Urothelium cell line (cell line): ENCODE measurements at places on chromosomes 2 and 18.
A peak's percentile ranks its signal among the peaks of the same experiment; 100 is the strongest.

DNA sequence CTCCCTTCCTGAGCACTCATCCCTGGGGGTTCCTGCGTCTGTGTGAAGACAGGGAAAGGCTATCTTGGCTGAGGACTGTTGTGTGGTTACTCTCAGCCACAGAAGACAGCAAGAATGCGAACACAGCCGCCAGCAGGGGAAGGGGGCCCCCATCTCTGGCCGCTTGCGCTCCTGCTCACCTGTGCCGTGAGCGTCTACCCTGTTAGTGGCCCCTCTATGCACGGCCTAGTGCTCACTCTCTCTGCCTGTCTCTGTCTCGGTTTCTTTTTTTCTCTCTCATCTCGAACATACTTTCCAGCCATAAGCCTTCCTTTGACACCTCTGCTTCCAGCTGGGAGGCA lies 206.7 kb upstream of the APCDD1 start:
- DNase-seq: no peak

DNA sequence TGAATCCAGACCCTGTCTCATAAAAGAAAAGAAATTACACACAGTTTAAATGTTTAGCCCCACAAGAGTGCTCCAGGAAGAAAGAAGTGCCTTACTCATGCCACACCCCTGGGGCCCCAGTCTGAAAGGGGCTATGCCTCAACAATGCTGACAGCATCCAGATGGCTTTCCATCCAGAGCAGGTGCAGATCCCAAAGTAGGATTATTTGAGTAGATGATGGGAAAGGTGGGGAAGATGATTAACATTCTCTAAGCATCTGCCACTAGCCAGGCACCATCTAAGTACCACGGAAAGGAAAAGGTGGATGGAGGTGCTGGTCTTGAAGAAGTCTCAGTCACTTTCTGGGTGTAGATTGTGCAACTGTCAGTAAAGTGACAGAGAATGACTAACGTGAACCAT lies 16.3 kb downstream of the DPYSL5 start:
- DNase-seq: no peak

DNA sequence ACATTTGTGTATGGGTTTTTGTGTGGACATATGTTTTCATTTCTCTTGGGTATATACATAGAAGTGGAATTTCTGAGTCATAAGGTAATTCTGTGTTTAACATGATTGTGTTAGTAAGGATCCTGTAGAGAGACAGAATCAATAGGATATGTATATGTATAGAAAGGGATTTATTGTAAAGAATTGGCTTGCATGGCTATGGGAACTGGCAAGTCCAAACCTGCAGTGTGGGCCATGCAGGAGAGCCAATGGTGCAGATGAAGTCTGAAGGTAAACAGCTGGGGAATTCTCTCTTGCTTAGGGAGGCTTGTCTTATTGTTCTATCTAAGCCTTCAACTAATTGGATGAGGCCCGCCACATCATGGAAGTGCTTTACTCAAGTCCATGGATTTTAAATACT lies 39.2 kb upstream of the IL1R2 start:
- DNase-seq: no peak

- DNase-seq: no peak
These were observed 22.0 kb downstream of the MXD1 start for GRCh38 chr2:69936906-69937305.

DNA sequence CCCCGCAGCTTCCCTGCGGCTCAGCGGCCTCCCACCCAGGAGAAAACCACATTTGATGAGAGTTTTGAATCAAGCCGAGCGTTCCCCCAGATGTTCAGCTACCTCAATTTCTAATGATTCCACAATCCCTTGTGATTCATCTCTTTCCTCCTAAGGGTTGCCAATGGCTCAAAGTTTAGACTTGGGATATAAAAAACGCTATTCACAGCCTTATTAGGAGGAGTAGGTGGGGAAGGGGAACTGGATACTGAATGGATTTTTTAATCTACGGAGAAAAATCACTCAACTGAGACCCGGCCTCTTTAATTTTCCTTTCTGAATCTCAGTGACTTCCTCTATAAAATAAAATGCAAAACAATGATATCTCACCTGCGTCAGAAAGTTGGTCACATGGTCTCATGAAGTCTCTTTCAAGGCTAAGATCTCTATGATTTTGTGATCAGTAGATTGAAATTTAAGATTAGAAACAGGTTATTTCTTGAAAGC lies 192.6 kb upstream of the TCF4 start:
- no peak for DNase-seq

GRCh38 chr2:21924640-21925285 lies 801.0 kb downstream of the TDRD15 start:
- DNase-seq: no peak

- DNase-seq: no peak
These were observed 352.6 kb upstream of the POU3F3 start for GRCh38 chr2:104501342-104501741.

GRCh38 chr2:201939453-201939941 lies 94.2 kb upstream of the FZD7 start:
- no peak for DNase-seq

- DNase-seq: peak; percentile 23
These were observed 414.1 kb downstream of the STK39 start for GRCh38 chr2:167833294-167833693.

GRCh38 chr18:42586601-42587000 lies 528.9 kb downstream of the RIT2 start:
- DNase-seq: no peak

GRCh38 chr18:79208906-79209305 lies 139.7 kb downstream of the ATP9B start:
- no peak for DNase-seq

GRCh38 chr18:35526495-35527059 lies 28.8 kb upstream of the INO80C start:
- no peak for DNase-seq

- no peak for DNase-seq
These were observed 558 bp upstream of the NEMP2 start for GRCh38 chr2:190535121-190535439.

- no peak for DNase-seq
These were observed 4.7 kb upstream of the ITSN2 start for GRCh38 chr2:24365051-24365450.

DNA sequence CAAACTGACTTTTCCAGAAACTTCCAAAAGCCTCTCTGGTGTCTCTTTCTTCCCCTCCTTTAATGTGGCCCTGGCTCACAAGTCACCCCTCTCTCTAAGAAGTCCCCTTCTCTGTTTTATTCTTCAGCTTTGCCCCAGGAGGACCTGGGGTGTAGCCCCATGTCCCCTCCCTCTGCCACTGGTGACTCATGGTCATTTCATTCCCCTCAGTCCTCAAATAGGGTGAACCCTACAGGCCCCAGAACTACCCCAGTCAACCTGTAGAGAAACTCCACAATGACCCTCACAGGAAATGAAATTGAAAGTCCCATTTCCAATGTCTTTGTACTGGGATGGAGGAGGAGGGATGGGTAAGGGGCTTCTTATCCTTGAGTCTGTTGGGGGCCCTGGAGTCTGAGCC lies 6.2 kb upstream of the SPEG start:
- no peak for DNase-seq

DNA sequence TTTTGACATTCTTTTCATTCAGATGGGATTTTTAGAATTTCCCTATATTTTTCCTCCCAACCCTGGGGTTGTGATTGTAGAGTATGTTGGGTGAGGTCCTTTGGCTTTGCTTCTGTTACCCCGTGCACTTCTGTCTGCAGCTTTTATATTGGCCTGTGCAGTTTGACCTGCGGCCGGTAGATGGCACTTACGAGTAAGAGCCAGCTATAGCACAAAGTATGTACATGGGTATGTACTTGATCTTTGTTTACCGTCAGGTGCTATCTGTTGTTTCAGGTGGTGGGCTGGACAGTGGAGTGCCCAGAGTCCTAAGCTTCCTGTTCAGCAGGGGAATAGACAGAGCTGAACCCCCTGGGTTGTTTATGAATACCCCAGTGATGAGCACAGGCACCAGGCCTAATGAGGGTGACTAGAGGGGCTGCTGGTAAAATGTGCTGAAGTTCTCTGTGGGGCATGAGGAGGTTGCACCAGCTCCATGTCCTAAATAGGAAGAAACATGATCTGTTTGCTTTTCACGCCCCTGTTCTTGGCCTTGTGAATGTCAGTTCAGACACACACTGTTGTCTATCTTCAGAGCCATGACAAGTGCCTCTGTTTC lies 58.9 kb upstream of the THUMPD2 start:
- DNase-seq: peak; percentile 32

DNA sequence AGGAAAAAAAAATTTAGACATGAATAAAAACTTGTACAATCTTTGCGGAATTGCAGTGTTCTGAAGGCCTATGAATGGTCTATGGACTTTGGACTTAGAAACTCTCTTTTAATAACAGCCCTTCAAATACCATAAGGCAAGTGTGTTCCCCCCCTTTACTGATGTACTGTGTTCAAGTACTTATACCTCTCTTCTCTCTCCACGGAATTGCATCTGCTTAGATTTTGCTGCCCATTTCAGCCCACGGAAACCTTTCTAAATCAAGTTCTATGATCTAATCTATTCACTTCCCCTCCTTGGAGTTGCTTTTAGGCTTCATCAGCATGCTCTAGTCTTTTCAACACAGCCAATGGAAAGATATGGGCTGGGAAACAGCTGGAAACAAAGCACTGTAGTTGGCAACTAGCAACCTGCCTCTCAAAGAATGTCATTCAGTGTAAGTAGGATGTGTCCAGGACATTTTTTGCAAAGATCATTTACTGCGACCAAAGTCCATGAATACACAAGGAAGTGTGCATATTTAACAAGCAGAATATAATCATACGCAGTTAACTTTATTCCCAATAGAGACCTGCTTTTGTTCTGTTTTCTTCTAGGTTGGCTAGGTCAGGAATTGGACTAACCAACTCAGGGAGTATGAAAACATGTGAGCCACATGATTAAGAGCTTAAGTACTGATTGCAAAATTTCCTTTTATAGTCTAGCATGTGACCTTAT lies 58.0 kb downstream of the SLC40A1 start:
- DNase-seq: no peak

- DNase-seq: no peak
These were observed 380.2 kb downstream of the TXNL1 start for GRCh38 chr18:56258178-56258577.

DNA sequence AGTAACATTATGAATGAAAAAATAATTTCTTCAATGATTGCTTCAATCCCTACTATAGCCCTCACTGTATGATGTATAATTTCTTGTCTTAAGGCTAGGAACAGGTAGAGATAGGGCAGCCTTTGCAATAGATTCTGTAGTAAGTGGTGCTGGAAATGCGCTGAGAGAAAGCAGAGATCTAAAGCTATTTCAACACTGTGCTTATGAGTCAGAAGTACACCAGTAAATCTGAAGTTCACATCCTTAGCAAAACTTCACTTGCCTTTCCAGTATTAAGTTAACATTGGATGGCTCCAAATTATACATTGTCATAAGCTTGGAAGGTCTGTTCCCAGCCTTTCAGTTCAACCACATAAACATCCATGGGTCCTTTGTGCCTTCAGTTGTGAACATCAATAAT lies 178.2 kb upstream of the EPHA4 start:
- DNase-seq: no peak
